GM23248 (cell line): ENCODE measurements at places on chromosomes 4 and X. TPM values are rescaled to one million over a fixed set of nuclear protein-coding genes. Genes with fewer than 3 reads are reported as not detected.

HSPA4L gene
- total RNA-seq: 1.3 and 1.4 TPM in 2 replicates

PPEF2 gene
- not detected in 2 replicates for total RNA-seq

GPR82 gene
- total RNA-seq: not detected in 2 replicates

ERVMER34-1 gene
- not detected in 2 replicates for total RNA-seq

USP51 gene
- 0.89 and 1.1 TPM in 2 replicates for total RNA-seq

MAP9 gene
- 1.8 and 7.1 TPM in 2 replicates for total RNA-seq

DIPK2B gene
- not detected in 2 replicates for total RNA-seq

FDCSP gene
- not detected in 2 replicates for total RNA-seq

PDGFC gene
- 64.4 and 84.0 TPM in 2 replicates for total RNA-seq

ADH1B gene
- total RNA-seq: not detected in 2 replicates

CXorf58 gene
- total RNA-seq: not detected in 2 replicates

BEND2 gene
- not detected in 2 replicates for total RNA-seq

PRDM5 gene
- total RNA-seq: 12.6 and 18.7 TPM in 2 replicates

SOWAHB gene
- total RNA-seq: not detected in 2 replicates

TRPC5OS gene
- total RNA-seq: not detected in 2 replicates

IL13RA1 gene
- 51.2 and 55.8 TPM in 2 replicates for total RNA-seq

ASMT gene
- total RNA-seq: not detected in 2 replicates

PAGE2B gene
- total RNA-seq: not detected in 2 replicates

FLNA gene
- 2,857 and 2,903 TPM in 2 replicates for total RNA-seq

IBSP gene
- total RNA-seq: not detected in 2 replicates

BEX5 gene
- total RNA-seq: not detected in 2 replicates

PTCHD1 gene
- not detected in 2 replicates for total RNA-seq

PABPC1L2B gene
- total RNA-seq: not detected in 2 replicates

SSX2B gene
- total RNA-seq: not detected in 2 replicates

TGIF2LX gene
- not detected in 2 replicates for total RNA-seq
